ENCODE measurements at places on chromosomes 13 and 19. TPM values are rescaled to one million over a fixed set of nuclear protein-coding genes. Genes with fewer than 3 reads are reported as not detected.

The CDC42EP5 gene
- 41.0 TPM for total RNA-seq

The DZIP1 gene
- 27.1 TPM for total RNA-seq

The ITPKC gene
- total RNA-seq, result 11.9 TPM

The CCNA1 gene
- 26.2 TPM for total RNA-seq

The LILRB3 gene
- total RNA-seq, result not detected

The CEACAM8 gene
- total RNA-seq, result not detected

The LGI4 gene
- 0.15 TPM for total RNA-seq

The SIGLEC10 gene
- not detected for total RNA-seq

The MAST3 gene
- total RNA-seq, result 3.2 TPM

Measured in smooth muscle cell of the coronary artery (primary cell).